ENCODE measurements at places on chromosomes 1 and 21.

GRCh38 chr1:107649023-107649422 lies 316.0 kb downstream of the VAV3 start:
- no peak for DNase-seq

GRCh38 chr1:30374400-30375070 lies 348.9 kb downstream of the MATN1 start:
- DNase-seq = no peak

DNA sequence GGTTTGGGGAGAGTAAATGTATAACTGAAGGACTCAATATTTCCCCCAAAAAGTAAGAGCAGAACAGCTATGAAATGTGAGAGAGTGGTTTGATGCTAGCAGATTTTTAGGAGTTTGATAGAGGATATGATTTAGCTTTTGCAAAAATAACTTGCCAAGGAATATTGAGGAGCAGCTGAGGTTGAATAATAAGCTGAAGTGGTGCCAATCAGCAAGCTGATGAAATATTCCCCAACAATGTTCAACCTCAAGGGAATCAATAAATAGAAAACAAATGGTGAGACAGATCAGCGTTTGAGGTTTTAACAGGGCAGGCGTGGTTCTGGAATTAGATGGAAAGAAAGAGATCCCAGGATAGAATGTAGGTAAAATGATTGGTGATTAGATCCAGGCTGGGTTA lies 413.4 kb upstream of the ADAMTS5 start:
- DNase-seq = no peak

DNA sequence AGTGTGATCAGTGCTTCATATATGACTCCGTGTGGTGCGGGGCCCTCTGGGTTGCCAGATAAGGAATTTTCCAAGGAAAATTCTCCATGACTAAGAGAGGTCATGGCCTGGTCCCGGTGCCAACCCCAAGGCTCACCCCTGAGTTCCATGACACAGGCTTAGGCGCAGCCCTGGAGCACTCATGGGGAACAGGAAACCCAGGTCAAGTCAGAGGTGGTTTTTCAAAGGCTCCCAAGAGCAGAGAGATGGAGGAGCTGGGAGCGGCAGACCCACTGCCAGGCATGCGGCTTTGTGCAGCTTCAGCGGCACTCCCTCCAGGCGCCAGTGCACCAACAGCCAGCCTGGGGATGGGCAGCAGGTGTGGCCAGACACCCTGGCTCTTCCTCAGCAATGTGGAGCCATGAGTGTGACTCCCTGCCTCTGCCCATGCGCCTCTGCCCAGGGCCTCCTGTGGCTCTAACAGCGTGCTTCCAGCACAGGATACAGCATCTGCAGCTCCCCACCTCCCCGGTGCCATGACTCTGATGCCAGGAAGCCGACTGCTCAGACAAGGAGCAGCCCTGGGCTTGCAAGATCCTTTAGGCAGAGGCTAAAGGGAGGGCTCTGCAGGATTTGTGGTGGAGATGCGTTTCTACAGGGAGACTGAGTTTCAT lies 47.3 kb downstream of the GPR161 start:
- DNase-seq = no peak

- DNase-seq = no peak
These were observed 15.5 kb upstream of the SERINC2 start for GRCh38 chr1:31397360-31398095.
